ENCODE measurements at places on chromosomes 2 and 18.
A peak's percentile ranks its signal among the peaks of the same experiment; 100 is the strongest.

DNA sequence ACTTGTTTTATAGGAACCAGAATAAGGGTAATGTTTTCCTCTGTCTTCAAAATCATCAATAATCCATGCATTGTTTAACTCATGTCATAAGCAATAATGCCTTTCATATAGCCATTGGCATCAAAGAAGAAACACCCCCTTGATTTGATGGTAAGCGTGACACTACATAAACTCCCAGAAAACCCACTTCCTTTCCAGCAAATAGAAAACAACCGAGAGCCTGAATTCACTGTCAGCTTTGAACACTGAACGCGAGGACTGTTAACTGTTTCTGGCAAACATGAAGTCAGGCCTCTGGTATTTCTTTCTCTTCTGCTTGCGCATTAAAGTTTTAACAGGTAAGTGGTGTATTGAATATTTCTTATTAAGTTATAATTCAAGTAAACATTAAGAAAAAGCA, at the start of gene ICOS:
ICOS (plus strand) TSS at position 229 of the 400 bp plus-strand sequence; CDS start at position 281, 52 bp downstream.
- peak; percentile 66 for DNase-seq

DNA sequence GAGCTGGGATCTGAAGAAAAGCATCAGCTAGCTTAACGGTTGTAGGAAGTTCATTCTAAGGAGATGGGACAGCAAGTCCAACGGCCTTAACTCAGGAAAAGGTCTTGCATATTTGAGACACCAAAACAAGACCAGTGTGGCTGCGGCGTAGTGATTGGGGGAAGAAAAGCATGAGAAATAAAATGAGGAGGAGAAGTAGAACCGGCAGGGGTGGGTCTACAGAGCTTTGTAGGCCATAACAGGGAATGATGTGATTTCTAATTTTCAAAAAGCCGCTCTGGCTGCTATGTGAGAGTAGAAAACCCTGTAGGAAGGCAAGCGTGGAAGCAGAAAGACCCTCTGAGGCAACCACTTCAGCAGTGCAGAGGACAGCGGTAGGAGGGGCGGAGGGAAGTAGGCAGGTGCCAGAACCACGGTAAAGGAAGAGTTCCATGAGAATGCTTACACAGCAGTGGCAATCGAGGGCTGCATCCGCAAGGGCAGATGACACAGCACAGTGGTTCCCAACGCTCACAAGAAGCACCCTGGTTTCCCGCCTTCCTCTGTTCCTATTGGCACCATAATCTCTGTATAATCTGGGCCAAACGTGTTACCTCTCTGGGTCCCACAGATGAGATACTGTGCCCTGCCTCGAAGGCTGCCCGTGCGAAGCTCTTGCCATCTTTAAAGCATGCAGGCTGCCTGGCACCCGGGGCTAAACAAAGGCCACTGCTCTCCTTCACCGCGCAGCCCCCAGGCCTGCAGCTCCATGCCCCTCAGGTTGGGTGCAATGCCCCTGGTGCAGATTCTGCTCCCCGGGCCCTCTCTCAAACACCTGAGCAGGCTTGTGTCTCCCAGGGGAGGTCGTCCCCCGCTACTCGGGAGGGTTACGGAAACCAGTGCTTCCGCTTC, 795 bp downstream of the ANKRD39 start:
- DNase-seq: no peak

DNA sequence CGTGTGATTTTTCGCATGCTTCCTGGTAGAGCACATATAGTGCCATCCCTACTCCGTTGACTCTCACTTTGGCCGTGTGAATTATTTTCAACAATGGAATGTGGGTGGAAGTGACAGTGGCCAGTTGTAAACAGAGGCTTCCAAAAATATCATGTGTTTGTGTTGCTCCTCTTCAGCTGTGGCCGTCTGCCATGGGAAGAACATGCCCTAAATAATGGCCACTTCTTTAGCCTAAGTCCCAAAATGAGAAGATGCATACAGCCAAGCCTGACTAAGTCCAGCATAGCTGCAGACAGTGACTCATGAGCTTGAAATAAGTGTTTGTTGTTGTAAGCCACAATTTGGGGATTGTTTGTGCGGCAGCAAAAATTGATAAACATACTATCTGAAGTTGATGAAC, 8.9 kb upstream of the GALNT1 start:
- DNase-seq: peak; percentile 31

DNA sequence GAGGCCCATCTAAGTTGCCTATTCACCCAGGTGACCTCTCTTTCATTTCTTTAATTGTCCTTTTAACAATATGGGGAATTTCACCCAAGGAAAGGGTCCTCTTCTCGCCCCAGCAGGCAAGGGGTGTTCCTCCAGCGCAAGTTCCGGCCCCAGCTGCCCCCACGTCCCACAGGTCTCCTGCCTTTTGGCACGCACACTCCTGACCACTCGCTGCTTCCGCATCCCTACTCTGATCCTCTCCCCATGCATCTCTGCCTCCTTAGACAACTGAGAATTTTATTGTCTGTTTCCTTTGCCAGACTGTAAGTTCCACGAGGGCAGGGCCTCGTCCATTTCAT, 684 bp upstream of the ARPC2 start:
- no peak for DNase-seq

GRCh38 chr18:21943456-21943855, 202.9 kb downstream of the MIB1 start:
- DNase-seq: no peak

- DNase-seq: no peak
These were observed 43.8 kb downstream of the APOB start for GRCh38 chr2:20999906-21000645.

DNA sequence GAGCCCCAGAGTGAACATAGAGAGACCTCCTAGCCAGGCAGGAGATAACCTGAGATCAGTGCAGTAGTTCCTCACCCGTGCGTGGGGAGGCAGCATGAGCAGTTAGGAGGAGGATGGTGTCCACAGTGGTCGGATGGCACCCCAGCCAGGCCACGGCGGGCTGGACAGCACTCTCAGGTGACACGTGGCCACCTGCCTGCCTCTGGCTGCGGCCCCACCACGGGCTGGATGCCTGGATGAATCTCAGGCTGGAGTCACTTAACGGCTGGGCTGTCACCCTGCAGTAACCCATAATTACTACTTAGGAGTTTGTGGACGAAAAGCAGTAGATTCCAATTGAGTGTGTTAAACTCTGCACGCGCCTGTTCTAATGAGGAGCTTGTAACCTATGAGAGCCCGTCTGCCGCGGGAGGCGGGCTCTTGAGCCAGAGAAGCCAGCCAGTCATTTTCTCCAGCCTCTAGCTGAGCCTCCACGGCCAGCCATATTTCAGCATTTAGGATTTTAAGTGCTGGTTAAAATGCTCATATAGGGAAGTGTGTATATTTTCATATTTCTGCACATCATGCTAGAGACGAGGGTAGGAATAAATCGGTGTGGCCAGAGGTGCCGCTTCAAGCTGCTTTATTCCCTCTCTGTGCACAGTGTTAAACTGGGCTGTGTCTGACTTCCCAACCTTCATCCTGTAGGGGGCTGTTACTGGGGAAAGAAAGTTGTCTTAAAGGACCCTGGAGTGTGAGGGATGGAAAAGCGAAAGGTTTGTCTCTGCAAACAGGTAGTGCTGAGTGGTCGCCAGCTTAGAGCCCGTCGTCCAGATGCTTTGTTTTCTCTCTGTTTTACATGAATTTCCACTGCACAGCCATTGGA, 144.0 kb downstream of the GLI2 start:
- DNase-seq: peak; percentile 33

DNA sequence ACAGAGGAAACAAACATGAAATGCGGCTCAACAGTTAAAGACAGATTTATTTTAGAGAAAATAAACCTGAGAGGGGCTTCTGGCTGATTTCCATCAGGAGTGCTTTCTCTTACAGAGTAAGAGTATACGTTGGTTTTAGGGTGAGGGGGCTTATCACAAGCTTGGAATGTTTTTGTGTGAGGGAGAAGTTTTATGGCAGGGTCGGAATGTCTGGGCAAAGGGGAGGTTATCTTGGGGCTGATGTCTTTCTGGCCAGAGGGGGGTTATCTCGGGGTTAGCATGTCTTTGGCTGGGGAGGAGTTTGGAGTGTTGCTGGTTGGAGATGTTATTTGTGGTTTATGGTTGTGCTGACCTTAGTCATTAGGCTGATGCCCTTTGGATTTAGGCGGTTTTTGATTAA, 22.1 kb downstream of the PTRHD1 start:
- DNase-seq: no peak

- no peak for DNase-seq
These were observed 32.5 kb downstream of the POLR1A start for GRCh38 chr2:86073225-86073624.

DNA sequence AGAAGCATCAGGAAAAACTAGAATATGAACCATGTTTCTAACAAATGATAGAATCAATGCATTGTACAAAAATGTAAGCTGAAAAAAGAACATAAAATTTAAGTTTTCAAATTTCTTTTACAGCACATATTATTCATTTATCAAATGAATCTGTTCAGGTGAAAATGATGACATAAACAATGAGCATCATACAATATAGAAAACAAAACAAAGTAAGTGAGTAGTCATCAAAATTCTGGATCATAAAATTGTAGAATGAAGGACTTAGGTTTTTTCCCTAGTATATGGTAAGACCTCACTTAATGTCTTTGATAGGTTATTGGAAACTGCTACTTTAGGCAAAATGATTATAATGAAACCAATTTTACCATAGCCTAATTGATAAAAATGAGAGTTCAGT, 427.0 kb upstream of the KCNH7 start:
- no peak for DNase-seq

DNA sequence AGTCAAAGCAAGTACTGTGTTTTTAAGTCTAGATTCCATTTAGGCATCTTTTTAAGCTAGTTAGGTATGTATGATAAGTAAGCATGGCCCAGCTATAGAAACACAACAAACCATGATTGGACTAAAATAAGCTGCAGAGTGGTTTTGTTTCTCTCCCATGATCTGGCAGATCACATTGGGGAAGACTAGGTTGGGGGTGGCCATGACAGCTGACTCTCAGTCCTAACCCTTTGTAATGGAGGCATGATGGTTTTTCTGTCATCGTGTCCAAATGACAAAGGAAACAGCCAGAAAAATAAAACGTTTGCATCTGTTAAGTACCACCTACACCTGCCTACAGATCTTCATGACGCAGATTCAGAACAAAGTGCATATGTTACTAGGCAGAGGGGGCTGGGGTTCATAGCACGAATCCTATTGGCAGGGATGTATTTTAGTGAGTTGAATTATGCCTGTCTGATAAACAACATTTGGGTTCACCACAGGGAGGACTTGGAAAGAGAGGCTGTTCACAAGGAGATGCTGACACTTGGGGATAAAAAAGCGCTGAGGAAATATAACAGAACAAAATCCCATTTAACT, 33.8 kb upstream of the GALNT5 start:
- no peak for DNase-seq

DNA sequence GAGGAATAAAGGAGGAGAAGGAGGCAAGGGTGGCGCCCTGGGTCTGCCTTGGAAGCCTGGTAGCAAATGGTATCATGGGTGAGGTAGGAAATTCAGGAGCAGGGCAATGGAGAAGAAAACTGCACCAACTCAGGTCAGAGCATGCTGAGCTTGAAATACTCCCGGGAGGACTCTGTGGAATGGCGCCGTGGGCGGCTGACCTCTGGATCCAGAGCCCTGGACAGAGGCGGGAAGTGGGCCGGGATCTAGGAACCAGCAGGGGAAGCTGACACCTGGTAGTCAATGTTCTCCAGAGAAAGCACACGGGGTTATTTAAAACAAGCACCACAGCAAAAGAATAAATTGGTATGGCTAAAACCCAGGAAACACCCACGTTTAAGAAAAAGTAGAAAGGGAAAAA, 161.3 kb downstream of the INO80D start:
- DNase-seq: no peak

- DNase-seq: no peak
These were observed 264.1 kb upstream of the THUMPD2 start for GRCh38 chr2:40043191-40043590.
